ENCODE measurements at places on chromosomes 11 and 22.

GRCh38 chr11:34034053-34034452 is 17.5 kb upstream of the CAPRIN1 start:
- no peak for DNase-seq

GRCh38 chr11:130677486-130678153 is 229.2 kb downstream of the ADAMTS15 start:
- no peak for DNase-seq

DNA sequence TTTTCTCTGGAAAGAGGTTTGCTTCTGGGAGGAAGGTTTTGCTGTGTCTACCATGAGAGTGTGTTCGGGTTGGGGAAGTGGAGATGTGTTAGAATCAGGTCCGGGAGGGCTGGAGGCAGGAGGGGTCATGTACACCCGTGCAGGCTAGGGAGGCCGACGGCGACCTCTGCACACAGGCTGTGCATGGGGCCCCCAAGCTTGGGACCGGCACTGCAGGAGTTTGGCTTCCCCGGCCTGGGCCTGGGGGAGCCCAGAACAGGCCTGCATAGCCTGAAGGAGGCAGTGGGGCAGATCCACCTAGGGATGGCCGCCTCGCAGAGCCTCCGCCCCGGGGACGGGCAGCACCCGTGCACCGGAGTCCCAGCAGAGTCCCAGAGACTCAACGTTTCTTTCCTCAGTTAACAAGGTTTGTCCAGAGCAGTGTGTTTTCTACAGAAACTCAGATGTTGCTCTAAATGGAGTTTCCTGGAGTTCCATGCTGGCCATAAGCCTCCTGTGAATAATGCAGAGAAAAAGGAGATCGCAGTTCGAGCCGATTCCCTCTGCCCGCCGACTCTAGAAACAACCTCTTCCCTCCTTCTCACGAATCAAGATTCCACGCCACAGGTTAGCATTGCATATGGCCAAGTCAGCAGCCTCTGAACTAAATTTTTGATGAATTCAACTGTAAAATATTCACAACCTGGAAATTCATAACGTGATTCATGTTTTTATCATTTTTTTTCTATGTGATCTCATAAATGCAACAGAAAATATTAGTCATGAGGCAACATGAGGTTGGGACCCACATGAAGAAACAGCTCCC is 427.3 kb downstream of the BRD1 start:
- DNase-seq, result no peak

DNA sequence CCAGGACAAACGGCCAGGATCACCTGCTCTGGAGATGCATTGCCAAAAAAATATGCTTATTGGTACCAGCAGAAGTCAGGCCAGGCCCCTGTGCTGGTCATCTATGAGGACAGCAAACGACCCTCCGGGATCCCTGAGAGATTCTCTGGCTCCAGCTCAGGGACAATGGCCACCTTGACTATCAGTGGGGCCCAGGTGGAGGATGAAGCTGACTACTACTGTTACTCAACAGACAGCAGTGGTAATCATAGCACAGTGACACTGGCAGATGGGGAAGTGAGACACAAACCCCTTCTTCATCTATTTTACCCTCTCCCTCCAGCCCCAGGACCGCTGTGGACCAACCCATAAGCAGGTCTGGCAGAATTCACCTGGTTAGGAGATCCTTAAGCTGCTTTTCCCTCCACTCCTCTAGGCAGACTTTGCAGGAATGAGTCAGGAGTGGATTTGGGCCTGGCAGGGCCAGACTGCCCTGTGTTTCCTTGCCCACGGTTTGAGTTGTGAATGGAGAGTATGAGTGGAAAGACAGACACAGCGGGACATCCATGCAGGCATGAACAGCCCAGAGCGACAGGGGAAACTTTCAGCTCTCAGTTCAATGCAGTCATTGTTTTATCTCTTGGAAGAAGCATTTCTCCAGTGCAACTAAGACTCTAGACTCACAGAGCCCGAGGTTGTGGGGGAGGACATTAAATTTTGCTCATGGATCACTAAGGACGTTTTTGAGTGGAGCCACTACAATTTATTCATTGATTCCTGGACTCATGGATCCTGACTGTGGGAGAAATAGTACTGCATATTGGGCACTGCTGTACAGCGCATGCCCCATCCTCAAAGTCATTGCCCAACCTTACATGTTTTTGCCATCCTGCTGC is 75.3 kb upstream of the IGLL5 start:
- DNase-seq, result no peak

DNA sequence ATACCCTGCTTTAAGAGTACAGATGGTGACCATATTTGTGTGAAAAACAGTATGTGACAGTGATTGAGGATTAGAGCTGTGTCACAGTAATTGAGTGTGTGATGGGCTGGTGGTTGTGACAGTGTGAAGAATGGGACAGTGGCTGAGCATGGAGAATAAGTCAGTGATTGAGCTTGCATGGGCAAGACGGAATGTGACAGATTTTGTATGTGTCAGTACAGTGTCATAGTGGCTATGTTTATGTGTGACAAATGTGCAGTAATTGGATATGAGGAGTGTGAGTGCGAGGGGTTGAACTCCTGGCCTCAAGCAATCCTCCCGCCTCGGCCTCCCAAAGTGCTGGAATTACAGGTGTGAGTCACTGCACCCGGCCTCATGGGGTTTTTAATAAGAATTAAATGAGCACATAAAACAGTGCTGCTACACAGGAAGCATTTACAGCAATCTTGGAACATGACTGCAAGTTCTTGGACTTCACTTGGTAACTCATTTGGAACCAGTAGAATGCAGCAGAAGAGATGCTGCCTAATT is 583 bp upstream of the RRAS2 start:
- no peak for DNase-seq

GRCh38 chr11:64665411-64665821 is 57.6 kb downstream of the NRXN2 start:
- DNase-seq, result no peak

DNA sequence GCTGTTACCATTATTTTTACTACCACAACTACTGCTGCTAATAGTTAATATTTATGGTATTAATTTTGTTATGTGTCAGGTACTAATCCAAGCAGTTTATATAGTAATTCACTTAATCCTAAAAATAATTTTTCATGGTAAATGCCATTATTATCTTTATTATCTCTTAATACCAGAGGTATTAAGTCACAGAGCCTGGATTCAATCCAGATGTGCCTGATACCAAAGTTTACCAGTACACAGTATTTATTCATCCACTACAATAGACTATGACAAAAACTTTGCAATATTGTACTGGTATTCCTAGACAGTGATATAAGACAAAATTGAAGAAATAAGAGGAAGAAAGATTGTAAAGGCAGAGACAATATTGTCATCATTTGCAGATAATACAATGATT is 24.5 kb downstream of the MAP6 start:
- no peak for DNase-seq

DNA sequence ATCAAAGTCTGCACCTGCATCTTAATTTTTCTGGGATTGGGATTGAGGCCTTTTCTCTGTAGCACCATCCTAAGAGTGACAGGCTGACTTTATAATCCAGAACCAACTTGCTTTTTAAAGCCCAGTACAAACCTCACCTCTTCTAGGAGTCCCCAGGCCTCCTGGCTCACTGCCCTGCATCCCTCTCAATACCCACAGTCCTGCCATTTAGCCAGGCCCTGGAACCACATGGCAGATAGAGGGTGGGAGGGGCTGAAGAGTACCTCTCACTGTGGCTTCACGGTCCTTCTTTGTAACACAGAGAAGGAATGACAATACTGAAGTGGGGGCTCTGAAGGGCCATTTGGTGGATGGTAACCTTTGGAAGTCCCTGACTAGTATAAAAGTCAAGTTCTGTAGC is 63.5 kb upstream of the PHOX2A start:
- DNase-seq, result no peak

DNA sequence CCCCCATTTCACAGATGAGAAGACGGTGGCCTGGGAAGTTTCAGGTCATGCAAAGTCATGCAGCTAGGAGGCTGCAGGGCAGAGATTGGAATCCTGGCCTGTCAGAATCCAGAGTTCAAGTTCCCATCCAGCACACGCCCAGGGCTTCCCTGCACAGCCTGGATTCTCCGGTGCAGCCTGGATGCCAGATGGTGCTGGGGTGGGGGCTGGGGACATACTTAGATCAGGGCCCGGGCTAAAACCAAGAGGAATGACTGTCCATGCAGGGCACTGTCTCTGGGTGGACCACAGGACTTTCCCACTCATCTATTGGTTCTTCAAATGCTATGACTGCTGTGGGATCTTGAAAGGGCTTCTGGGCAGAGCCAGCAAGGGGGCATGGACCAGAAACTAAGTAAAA is 24.6 kb downstream of the LMO1 start:
- no peak for DNase-seq

DNA sequence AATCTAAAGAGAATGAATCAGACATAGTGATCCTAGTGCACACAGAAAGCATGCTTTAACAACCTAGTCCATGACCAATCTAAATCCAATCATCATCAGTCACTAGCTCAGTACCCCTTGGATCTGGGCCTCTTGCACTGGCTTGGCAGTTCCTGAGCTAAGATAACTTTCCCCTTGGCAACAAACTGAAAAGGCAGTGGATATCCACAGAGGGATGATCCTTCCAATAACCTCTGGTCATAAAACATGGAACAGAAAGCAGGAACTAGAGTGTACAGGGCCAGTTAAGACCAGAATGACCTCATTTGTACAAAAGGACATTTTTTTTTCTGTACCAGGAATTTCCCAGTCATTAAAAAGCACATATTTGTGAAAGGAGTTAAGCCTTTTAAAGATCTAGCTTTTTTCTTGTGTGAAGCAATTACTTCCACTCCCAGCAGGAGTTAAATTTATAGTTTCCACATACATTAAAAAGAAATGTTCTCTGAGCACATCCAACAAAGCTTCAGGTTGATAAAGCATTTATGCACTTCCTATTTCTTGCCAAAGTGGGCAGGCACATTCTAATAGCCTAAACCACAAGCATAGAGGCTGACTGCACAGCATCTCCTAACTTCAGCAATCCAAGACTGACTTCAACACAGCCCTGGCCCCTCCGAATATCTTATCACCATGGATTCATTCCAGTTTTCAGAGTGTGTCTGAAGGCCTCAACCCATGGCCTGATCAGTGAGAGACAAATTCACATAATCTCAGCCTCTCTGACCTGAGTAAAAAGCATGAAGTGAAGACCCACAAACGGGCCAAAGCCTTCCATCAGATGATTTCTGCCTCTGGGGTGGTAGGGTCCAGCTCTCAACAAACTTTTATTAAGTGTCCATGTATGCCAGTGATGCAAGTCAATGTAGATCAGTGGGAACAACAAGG is 29.9 kb downstream of the GUCY1A2 start:
- DNase-seq, result no peak

GRCh38 chr22:38201711-38202436 is at the start of gene MAFF:
Gene MAFF (plus strand): TSS chr22:38201994. CDS start chr22:38213854, 11,860 bp downstream.
- DNase-seq, result peak; percentile 90

GRCh38 chr11:62923601-62924411 is 2.6 kb upstream of the CHRM1 start:
- no peak for DNase-seq

- DNase-seq, result no peak
These were observed 238.4 kb upstream of the DDI1 start for GRCh38 chr11:103798026-103798425.

- DNase-seq, result no peak
These were observed 19.3 kb upstream of the TMEM9B start for GRCh38 chr11:8983552-8983951.

GRCh38 chr22:37561212-37562048 is 1.1 kb downstream of the CDC42EP1 start:
- peak; percentile 79 for DNase-seq

- no peak for DNase-seq
These were observed 5.1 kb upstream of the SLC22A8 start for GRCh38 chr11:63020671-63021291.

- DNase-seq, result no peak
These were observed 332.8 kb upstream of the MTNR1B start for GRCh38 chr11:92636543-92637188.

GRCh38 chr22:43152357-43153071 is 1.2 kb downstream of the TSPO start:
- DNase-seq, result peak; percentile 56

GRCh38 chr11:63556404-63557013 is 6.7 kb downstream of the PLAAT2 start:
- DNase-seq, result no peak

GRCh38 chr22:40509401-40510134 is 127.0 kb downstream of the MRTFA start:
- no peak for DNase-seq

- DNase-seq, result no peak
These were observed 48.8 kb downstream of the CWF19L2 start for GRCh38 chr11:107408762-107409211.

- no peak for DNase-seq
These were observed 707 bp upstream of the CD151 start for GRCh38 chr11:831961-832528.

DNA sequence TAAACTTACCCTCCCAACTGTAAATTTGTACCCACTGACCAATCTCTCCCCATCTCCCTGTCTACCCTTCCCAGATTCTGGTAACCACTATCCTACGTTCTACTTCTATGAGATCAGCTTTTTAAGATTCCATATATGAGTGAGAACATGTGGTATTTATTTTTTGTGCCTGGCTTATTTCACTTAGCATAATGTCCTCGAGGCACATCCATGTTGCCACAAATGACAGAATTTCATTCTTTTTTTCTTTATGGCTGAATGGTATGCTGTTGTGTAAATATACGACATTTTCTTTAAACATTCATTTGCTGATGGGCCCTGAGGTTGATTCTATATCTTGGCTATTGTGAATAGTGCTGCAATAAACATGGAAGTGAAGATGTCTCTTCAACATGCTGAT is 74.7 kb upstream of the RRM1 start:
- DNase-seq, result no peak

GRCh38 chr11:120431633-120432032 is 79.9 kb upstream of the GRIK4 start:
- DNase-seq, result no peak

- no peak for DNase-seq
These were observed 139.0 kb downstream of the BRD1 start for GRCh38 chr22:49688516-49689254.

DNA sequence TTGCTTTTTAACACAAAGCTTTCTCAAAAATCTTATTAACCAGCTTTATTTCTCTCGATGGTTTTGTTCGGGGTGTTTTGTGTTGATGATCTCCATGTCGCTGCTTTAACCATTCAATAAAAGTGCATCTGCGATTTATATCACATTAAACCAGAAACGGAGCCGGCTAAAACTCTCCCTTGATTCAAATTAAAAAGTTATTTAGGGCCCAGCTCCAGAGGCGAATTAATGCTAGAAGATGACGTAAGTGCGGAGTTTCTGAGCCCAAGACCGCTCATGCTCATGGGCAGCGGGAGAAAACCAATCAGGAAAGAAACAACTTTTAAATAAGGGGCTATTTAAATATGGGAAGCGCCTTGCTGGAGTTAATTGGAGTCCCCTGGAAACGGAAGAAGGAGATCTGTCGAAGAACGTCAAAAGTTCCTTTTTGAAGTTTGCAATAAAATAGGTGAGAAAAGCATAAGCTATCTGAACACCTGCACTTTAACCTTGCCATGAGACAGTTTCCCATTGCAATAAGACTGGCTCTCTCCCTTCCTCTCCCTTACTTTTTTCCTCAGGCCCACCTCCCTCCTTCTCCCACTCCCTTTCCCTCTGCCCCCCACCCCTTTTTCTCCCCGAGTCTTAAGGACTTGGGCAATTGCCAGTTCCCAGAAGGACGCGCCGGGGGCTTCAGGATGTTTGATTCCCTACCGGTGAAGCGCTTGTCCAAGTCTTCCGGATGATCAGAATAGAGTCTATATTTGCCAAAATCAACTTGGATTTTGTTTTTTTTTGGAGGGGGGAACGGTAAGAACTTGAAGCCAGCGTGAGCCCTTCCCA is 1.9 kb upstream of the DBX1 start:
- no peak for DNase-seq
